MCF 10A (cell line): ENCODE measurements at places on chromosomes 5 and 9.

GRCh38 chr5:120327180-120327579 lies 136.9 kb upstream of the PRR16 start:
- no peak for DNase-seq

DNA sequence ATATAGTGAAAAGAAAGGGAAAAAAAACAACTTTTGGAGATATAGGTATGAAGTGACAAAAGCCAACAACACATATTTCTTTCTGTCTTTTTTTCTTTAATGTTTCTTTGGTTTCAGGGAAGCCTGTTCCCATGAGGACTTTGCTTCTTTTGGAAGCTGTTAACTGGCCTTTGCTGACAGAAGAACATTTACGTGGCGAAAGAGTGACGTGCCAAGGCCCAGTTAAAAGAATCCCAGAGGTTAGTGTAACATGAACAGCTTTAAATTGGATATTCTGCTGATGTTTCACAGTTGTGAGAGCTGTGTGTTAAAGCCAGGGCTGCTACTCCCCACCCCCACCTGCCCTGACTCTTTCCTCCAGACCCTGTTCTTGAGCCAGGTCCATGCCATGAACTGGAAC lies 275.9 kb downstream of the CRB2 start:
- no peak for DNase-seq

DNA sequence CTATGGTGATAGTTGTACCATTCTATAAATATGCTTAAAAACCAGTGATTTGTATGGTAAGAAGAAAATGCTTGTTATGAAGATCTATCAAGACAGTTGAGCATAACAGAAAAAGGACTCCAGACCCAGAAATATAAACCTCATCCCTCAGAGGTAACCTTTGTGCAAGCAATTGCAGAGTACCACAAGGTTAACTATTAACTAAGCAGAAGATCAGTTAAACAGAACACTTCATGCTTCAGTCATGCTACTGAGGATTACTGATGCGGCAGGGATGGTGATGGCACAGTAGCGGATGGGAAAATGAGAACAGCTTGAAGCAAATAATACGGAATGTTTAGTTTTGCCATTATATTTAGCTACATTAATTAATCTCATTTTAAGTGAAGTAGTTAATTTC lies 45.5 kb downstream of the IARS1 start:
- no peak for DNase-seq

DNA sequence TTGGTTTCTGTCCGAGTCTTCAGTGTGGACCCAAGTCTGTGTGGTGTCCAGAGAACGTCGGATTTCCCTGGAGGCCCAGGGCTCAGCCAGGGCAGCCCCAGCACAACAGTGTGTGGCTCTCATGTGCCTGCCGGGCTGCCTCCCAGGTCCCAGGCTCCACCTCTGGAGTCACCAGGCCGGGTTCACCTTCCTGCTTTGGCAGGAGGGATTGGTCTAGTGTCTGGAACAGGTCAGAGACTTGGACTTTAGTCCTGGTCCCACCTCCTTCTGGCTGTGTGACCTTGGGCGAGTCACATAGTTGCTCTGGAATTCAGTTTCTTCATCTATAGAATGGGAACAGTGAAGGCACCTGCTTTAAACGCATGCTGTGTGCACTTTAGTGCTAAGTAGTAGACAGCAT lies 3.2 kb downstream of the DOLPP1 start:
- DNase-seq, result no peak

- DNase-seq, result peak; percentile 1
Observed at GRCh38 chr9:22528485-22528884, 81.9 kb downstream of the DMRTA1 start.

DNA sequence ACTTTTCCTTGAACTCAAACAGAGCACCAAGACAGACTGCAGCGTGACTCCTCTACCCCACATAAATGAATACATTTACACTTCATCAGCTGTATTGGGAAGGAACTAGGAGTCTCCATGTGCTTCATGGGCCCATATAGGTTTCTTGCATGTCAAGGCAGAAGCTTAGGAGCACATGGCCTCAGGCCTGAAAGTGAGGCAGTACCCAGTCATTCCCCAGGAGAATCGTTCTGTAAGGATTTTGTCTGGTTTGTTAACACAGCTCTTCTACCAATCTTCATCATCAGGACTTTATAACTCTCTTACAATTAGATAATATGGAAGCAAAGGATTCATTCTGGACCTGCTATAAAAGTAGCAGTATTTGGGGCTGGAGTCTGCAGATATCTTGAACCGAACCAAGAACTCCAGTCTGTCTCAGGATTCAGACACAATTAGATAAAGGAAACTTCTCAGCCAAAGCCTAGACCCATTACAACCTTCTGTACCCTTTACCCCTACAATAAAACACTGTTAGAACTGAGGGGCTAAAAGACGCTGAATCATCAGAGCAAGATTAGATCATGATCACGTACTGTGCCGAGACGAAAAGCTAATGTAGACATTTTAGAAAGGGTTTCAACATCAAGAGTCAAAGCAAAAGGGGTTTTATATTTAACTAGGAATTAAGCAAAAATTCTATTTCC lies 385.5 kb upstream of the SLC30A5 start:
- DNase-seq, result no peak

DNA sequence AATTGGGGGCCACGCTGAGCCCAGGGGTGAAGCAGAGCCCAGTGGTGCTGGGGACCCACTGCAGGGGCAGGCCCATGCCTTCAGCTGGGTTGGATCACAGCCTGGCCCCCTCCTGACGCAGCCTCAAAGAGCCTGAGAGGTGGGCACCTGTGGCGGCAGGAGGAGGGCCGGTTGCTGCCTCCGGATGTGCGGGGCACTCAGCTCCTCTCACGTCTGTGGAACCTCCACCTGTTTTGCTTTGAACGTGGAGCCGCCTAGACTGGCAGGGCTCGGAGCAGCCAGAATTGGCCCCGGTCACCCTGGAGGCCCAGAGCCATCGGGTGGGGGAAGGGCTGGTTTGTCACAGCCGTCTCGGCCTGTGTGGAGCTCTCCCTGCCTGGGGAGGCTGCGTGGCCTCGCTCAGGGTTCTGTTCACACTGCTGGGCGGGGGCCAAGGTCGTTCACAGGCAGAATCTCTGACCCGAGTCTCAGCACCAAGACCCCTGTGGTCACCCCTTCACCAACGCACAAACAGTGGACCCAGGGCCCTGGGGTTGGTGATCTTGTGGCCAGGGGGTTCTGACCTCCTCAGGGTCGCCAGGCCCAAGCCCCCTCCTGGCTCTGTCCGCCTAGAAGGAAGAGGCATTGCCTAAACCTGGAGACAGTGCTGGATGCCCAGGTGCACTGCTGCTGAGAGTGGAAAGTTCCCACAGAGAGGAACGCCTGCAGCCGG lies 9.2 kb upstream of the SLC9A3 start:
- no peak for DNase-seq

GRCh38 chr5:80958616-80959015 lies 1.5 kb upstream of the RASGRF2 start:
- no peak for DNase-seq

GRCh38 chr9:38251036-38251860 lies 141.3 kb upstream of the ALDH1B1 start:
- no peak for DNase-seq

DNA sequence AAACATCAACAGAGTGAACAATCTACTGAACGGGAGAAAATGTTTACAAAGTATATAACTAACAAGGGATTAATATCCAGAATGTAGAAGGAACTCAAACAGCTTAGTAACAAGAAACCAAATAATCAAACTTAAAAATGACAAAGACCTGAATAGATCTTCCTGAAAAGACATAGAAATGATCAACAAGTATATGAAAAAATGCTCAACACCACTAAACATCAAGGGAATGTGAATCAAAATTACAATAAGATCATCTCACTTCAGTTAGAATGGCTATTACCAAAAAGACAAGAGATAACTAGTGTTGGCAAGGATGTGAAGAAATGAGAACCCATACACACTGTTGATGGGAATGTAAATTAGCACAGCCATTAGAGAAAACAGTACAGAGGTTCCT lies 218.8 kb downstream of the MCTP1 start:
- DNase-seq, result no peak

GRCh38 chr9:87849144-87849758 lies 33.4 kb upstream of the SPATA31E1 start:
- DNase-seq, result no peak

- no peak for DNase-seq
Observed at GRCh38 chr9:136119061-136119882, 597 bp upstream of the TMEM250 start.

GRCh38 chr5:59819806-59820205 lies 73.7 kb downstream of the PDE4D start:
- no peak for DNase-seq

- no peak for DNase-seq
Observed at GRCh38 chr5:54215233-54215736, 95.1 kb downstream of the ARL15 start.

DNA sequence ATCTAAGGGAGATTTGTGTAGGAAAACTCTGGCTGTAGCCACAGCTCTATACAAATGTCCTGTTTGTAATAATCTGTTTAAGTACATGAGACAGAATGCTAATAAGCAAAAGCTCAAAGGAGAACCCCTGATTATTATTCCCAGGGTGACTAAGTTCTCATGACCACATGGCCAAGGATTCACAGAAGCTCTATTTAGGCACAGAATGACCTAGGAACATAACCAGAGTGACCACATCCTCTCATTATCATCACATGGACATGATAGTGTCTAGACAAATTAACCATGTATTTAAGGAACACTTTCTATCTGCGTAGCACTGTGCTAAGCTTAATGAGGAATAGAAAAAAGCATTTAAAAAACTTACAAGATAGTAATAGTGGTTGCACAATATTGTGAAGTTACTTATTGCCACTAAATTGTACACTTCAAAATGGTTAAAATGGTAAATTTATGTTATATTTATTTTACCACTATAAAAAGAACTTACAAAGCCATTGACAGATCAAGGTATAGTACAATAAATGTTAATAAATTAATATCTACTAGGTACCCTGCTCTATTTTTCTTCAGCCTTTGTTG lies 56.3 kb downstream of the STX17 start:
- DNase-seq, result no peak

DNA sequence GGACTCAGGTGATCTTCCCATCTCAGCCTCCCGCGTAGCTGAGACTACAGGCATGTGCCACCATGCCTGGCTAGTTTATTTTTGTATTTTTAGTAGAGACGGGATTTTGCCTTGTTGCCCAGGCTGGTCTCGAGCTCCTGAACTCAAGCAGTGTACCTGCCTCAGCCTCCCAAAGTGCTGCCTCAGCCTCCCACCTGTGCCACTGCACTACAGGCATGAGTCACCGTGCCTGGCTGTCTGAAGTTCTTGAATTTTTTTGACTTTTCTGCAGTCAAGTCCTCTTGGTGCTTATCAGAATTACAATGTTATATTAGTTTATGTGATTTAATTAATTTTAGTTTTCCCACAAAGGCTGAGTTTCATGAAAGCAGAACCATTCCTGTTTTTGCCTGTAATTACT lies 9.8 kb downstream of the SPIN1 start:
- DNase-seq, result no peak

- DNase-seq, result peak; percentile 75
Observed at GRCh38 chr5:145697251-145697990, 137.7 kb downstream of the PRELID2 start.

DNA sequence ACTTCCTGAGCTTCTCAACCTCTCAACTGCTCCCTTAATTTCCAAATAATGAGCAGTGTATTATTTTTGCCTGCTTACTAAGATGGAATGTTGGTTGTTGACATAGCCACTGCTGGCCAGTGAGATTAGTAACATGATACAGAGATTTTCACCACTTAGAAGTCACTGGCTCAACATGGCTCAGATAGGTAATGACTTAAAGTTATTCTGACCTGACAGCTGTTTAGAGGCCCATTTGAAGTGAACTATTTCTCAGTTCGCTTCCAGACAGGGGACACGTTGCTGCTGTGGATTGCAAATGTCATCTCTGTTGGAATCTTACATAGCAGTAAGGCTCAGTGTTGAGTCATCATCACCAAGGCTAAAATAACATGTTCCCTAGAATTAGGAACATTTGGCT lies 490.2 kb downstream of the TLE4 start:
- DNase-seq, result peak; percentile 56

DNA sequence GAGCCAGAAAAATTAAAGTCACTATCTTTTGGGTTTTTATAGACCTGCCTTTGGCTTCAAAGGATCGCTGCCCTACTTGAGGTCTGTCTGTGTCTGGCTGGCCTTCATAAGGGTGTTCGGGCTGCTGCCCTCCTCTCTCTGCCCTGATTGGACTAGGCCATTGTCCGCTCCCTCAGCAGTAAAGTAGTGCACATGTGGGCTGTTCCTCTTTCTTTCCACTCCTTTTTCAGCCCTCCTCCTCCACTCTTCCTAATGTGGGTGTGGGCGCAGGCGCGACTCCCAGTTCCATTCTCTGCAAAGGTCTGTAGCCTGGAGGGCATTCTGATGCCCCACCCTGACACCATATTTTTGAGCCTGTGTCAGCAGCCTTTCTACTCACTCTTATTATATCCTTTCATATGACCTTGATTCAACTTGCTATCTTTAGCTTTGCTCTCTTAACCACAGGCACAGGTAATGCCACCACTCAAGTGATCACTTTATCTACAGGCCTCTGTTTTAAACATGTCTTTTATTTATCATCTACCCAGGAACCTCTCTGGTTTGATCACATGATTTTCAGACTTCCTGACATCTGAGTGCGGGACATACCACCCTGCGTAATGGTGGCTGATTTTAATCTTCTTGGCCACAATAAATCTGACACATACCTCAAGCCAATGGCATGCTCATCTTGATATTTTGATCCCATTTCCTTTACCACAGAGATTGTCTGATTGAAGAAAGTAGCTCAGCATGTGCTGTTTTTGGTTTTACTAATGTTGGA lies 144.5 kb downstream of the AOPEP start:
- DNase-seq, result peak; percentile 43

DNA sequence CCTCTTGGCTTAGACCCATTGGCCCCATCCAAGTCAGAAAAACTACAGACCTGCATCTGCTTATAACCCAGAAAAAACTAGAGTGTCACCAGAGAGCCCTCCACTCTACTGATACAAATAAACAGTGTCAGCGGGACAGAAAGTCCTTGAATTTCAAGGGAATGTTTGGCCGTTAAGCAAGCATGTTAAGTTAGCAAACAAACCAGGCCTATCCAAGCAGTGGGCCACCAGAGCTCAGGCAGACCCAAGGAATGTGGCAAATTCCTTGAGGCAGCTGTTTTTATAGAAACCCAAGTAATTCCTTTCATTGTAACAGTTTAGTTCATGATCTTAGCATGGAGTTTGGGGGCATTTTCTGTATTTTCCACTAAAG lies 70.9 kb downstream of the PRLR start:
- no peak for DNase-seq

GRCh38 chr9:95008151-95008771 lies 281.8 kb downstream of the AOPEP start:
- DNase-seq, result peak; percentile 36

DNA sequence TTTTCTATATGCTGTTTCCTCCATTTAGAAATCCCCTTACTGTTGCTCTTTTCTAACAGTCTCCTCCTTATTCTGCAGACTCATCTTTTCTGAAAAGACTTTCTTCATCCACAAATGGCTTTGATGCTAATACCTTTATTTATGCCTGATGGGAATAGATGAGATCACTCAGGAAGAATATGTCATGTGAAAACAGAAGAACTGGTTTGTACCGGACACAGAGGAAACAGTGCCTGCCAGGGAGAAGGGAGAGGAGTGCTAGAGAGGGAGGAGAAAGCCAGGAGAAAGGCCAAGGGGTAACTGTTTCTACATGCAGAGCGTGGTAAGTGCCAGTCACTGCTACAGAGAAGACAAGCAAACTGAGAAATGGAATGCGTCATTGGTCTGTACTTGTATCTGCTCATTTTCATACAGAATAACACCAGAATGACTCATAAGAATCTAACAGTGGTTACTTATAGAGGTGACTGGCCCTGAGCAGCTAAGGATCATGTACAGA lies 45.9 kb upstream of the PJA2 start:
- peak; percentile 99 for DNase-seq
